Activated CD4-positive, alpha-beta T cell treated with anti-CD3 and anti-CD28 coated beads, Interleukin-2, amount 50 U/mL, for 4 hours (primary cell): ENCODE measurements at places on chromosomes 2 and 18.

DNA sequence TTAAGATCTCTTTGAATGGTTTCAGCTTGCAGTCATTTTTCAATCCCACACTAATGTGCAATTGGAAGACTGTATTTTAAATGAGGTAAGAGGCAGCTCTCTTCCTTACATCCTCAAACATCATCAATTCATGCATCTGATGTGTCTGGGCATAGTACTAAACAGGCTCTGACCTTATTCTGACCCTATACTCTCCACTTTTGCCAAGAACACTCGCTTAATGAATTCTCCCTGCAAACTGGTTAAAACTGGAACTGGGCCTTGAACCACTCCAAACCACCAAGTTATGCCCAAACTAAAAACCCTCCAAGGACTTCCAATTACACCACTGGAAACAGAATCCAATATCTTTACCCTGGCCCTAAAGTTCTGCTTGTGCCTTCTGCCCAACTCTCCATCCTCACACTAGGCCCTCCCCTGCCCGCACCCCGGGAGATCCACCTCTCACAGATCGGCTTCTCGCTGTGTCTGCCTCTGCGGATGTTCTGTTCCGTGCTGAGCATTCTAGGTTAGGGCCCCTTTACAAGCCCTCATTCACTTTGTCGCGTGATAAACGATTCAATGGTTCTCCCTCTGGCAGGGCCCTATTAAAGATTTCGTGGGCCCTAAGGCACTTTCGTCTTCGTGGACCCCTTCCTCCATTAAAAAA lies 1.2 kb downstream of the M1AP start:
- DNase-seq: no peak

GRCh38 chr18:79314838-79315388 lies 80.8 kb upstream of the NFATC1 start:
- no peak for DNase-seq

GRCh38 chr2:113156278-113157117 lies 17.3 kb upstream of the PSD4 start:
- DNase-seq: no peak

GRCh38 chr2:195830968-195831950 lies 174.2 kb downstream of the SLC39A10 start:
- no peak for DNase-seq

DNA sequence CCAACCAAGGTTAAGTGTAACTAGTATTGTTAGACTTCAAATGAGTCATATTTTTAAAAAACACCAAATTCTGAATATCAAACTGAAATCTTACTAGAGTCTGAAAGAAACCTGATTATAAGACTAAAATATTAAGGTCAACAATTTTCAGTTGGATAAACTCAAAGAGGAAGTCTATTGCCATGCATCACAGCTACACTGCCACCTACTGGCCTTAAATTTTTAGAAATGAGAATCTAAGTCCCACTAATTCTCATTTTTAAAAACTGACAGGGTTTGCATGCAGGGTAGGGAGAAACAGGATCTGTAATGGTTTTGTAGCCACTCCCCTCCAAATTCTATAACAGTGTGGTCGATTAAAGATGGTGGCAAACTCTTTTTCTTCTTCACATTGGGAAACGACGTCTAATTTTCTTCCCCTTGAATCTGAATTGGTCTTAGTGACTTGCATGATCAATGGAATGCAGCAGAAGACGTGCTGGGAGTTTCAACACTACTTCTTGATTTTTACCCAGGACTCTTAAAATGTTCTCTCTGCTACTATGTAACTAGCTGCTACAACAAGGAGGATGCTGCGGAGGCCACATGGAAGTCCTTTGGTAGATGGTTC lies 176.1 kb upstream of the SESTD1 start:
- DNase-seq: no peak

DNA sequence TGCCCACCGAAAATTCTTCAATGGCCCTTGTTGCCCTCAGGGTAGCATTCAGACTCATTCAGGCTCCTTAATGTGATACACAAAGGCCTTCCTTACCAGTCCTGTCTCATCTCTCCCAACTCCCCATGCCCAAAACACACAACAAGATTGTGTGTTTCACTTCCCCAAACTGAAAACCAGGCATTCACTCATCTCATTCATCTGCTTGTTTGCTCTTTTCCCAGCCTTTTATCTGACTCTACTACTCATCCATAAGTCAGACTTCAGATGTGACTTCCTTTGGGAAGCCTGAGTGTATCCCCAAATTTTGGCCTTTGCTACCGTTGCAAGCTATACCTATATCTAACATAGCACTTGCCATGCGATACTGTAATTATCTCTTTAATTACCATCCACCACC lies 9.7 kb upstream of the SLC39A10 start:
- no peak for DNase-seq
